Stimulated activated CD4-positive, alpha-beta T cell treated with anti-CD3 and anti-CD28 coated beads, Interleukin-15, amount 100 ng/mL, for 1 hour (primary cell): ENCODE measurements at places on chromosomes 7 and 10.

GRCh38 chr7:53059591-53059990 is 24.2 kb downstream of the POM121L12 start:
- DNase-seq = no peak

GRCh38 chr7:95317546-95317945 is 6.8 kb downstream of the PON1 start:
- DNase-seq = no peak

GRCh38 chr10:103679096-103679790 is 176.1 kb downstream of the SH3PXD2A start:
- no peak for DNase-seq

DNA sequence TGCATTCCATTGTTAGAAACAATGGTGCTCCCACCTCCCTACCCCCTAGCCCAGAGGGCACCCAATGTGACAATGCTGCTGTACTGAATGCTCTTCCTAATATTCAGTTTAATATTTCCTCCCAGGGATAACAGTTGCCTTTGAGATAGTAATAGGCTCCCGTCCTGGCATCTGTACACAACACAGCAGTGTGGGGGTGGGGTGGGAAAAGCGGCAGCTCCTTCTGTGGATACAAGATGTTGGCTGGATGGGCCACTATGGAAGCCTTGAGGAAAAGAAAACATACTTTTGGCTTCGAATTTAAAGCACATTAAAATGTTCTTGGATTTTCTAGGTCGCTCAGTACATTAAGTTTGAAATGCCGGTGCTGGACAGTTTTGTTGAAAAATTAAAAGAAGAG is 9.2 kb upstream of the ZNF22 start:
- DNase-seq = no peak

DNA sequence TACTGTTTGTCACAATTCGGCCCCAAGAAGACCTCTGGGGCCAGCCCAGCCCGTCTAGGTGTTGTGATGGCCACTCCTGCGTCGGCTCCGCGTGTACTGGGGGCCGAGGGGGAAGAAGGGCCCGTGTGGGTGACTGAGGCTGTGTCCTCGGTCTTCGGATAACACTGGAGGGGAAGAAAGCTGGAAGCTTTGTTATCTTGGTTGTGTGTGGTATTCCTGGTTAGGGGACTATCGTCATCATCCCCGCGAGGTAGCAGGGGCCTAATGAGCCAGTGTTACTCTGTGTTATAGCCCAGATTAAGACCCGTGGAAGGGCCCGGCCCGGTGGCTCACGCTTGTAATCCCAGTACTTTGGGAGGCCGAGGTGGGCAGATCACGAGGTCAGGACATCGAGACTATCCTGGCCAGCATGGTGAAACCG is 854 bp downstream of the MTG1 start:
- no peak for DNase-seq

- no peak for DNase-seq
Measured at GRCh38 chr7:106101726-106102125, 10.4 kb downstream of the SYPL1 start.

DNA sequence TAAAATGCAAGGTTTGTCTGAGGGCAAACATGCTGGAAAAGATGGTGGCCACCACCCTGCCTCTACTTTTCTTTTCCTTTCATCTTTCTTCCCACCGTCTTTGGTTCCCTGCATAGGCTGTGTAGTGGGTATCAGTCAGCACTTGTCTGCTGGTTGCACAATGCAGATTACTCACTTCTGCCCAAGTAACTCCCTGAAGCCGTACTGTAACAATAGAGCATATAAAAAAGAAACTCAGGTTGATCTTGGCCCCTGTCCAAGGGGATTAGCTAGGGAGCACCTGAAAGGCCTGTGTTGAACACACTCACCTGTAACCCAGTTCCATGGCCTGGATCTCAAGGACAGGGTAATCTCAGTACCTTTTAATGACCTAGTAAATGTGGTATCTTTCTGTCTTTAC is 533.0 kb upstream of the GALNT17 start:
- no peak for DNase-seq
